ENCODE measurements at places on chromosomes 4 and X.
A peak's percentile ranks its signal among the peaks of the same experiment; 100 is the strongest.

- no peak for DNase-seq
Measured at GRCh38 chrX:31523884-31524536, 452.2 kb upstream of the FTHL17 start.

DNA sequence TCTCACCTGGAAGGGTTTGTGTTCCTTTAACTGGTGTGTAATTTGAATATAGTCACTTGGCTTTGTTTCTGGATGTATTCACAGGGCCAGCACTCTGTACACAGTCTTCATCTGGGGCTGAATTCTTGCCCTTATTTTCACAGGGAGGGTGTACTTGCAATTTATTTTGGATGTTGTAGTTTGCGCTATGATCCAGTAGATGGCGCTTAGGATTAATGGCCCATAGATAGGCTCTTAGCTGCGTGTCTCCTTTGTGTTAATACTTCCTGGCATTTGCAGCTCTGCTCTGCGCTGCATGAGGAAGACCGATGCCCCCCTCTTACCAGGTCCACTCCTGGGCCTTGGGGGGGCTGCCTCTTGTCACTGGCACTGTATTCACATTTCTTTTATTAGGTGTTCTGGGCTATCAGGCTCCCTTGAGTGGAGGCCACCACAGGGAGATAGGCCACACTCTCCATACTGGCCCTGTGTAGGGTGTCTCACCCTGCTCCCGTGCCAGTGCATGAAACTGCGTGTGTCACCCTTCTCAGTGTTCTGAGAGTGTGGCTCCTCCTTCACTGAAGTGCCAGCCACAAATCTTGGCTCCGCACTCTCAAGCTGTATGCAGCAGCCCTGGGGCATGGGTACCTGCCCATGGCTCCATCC is 562.2 kb downstream of the ZIC3 start:
- peak; percentile 9 for DNase-seq

DNA sequence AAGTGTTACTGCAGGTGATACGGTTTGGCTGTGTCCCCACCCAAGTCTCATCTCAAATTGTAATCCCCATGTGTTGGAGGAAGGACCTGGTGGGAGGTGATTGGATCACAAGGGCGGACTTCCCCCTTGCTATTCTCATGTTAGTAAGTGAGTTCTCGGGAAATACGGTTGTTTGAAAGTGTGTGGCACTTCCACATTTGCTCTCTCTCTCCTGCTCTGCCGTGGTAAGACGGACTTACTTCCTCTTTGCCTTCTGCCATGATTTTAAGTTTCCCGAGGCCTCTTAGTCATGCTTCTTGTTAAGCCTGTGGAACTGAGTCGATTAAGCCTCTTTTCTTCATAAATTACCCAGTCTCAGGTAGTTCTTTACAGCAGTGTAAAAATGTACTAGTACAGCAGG is 65.2 kb upstream of the SLC7A11 start:
- DNase-seq, result no peak

GRCh38 chr4:146247356-146247755 is 33.0 kb downstream of the REELD1 start:
- no peak for DNase-seq
